ELR (cell line): ENCODE measurements at places on chromosomes 5 and 9.

DNA sequence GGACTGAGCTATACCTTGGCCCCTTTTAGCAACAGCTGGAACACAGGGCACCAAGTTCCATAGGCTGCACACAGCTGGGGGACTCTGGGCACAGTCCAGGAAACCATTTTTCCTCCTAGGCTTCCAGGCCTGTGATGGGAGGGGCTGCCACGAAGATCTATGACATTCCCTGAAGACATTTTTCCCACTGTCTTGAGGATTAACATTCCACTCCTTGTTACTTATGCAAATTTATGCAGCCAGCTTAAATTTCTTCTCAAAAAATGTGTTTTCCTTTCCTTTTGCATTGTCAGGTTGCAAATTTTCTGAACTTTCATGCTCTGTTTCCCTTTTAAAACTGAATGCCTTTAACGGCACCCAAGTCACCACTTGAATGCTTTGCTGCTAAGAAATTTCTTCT lies 580.1 kb upstream of the FTMT start:
- DNase-seq, result no peak

DNA sequence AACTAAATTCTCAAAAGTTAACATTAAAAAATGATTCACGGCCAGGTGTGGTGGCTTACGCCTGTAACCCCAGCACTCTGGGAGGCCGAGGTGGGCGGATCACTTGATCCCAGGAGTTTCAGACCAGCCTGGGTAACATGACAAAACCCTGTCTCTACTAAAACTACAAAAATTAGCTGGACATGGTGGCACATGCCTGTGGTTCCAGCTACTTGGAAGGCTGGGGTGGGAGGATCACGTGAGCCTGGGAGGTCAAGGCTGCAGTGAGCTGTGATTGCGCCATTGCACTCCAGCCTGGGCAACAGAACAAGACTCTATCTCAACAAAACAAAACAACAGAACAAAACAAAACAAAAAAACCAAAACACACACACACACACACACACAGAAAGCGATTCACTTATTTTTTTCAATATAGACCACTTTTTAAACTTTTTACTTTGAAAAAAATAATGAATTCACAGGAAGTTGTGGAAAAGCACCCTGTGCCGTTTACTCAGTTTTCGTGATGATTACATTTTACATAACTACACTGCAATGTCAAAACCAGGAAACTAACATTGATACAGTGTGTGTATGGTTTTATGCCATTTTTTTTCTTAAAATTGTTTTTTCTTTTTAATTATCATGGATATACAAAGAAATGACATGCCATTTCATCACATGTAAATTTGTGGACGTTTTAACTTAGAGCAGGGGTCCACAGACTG lies 73.7 kb downstream of the TENT4A start:
- DNase-seq, result no peak

DNA sequence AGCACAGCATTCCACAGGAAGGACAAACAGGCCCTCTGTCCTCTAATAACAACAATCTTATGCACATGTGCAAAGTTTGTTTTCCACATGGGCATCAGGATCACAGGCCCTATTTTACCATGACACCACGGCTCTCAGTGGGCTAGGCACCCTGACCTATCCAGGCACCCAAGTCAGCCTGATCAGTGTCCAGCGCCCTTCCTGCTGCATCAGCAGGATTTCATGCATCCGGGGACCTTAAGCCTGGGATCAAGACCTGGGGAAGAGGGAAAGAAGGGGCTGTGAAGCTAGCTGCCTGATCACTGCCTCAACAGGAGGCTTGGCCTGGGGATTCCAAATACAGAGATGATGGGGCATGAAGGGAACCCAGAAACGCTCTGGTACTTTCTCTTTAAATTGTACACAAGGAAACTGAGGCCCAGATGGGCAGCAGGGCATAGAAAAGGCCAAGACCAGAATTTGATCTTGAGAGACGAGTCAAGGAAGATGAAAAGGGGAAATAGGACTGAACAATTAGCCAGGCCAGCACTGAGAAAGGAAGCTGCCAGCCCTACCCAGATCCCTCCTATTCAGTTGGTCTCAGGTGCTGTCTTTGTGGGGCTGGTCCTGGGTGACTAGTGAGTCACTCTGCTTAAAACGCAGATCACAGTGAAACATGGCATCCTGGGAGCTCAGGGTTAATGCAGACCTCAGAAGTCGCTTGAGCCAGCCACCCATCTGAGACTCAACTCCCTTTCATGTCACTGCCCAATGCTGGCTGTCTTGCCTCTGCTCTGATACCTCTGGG lies 57.9 kb downstream of the SHB start:
- no peak for DNase-seq

GRCh38 chr5:32076699-32077695 lies 97.1 kb downstream of the GOLPH3 start:
- DNase-seq, result peak; percentile 72

GRCh38 chr9:86632537-86632936 lies 278.3 kb upstream of the TUT7 start:
- DNase-seq, result no peak

GRCh38 chr9:85599540-85600105 lies 142.1 kb downstream of the AGTPBP1 start:
- DNase-seq, result peak; percentile 17

DNA sequence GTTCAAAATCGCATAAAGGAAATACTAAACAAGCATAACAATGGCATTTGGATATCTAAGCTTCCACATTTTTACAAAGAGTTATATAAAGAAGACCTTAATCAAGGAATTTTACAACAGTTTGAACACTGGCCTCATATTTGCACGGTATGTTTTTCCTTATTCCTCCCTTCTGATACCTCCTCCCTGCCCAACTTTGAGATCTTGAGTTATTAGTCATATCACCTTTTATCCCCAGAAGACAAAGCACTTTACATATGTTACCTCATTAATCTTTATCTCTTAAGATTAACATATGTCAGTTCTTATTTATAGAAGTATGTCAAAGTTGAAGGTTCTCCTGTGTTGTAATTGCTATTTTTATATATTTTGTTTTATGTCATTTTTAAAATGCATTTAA lies 29.8 kb downstream of the TDRD7 start:
- DNase-seq, result peak; percentile 15

DNA sequence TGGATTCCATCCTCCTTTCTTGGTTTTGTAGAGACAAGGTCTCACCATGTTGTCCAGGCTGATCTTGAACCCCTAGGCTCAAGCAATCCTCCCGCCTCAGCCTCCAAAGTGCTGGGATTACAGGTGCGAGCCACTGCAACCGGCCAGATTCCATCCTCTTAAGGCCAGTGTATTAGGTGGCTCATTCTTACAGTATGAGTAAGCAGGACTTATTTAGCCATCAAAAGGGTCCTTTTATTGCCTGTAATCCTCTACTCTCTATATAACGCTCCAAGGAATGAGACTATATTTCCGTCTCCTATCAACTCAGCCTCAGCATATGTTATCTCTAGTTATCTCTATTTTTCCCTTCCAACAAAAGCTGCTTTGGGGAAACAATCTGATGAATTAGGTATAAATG lies 3.0 kb upstream of the ERBIN start:
- peak; percentile 35 for DNase-seq

GRCh38 chr5:170638454-170639220 lies 134.8 kb downstream of the KCNIP1 start:
- peak; percentile 70 for DNase-seq

GRCh38 chr5:107425541-107426031 lies 245.2 kb downstream of the EFNA5 start:
- DNase-seq, result peak; percentile 87

DNA sequence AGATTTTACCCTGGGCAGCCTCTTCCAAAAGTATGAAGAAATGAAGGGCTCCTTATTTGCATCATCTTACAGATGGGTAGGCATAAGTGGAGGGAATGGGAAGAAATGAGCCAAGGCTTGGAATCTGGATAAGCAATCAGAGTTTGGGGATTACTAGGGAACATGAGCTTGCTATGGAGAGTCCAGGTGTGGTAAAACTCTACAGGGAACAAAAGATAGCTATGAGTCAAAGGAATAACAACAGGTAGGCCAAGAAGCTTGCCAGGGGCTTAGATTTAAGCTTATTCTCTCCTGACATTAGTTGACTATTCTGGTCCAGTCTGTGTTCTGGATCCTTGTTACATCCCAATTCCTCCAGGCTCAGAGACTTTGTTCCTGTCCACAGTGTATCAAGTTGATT lies 16.4 kb downstream of the RFK start:
- DNase-seq, result no peak

GRCh38 chr5:135723491-135723890 lies 111.0 kb upstream of the SLC25A48 start:
- no peak for DNase-seq

GRCh38 chr9:18768951-18769622 lies 263.9 kb downstream of the SAXO1 start:
- no peak for DNase-seq

- DNase-seq, result no peak
Measured at GRCh38 chr5:176790941-176791340, 19.4 kb upstream of the UNC5A start.

GRCh38 chr9:92986176-92987119 lies 39.1 kb downstream of the FGD3 start:
- peak; percentile 36 for DNase-seq
